Activated CD8-positive, alpha-beta memory T cell treated with anti-CD3 and anti-CD28 coated beads, Interleukin-2, amount 10 ng/mL, durations not matched to agents 7 days and 5 days (primary cell): ENCODE measurements at places on chromosomes 5 and 9. TPM values are rescaled to one million over a fixed set of nuclear protein-coding genes. Genes with fewer than 3 reads are reported as not detected.

- DNase-seq: no peak
These were observed 170.4 kb upstream of the FSTL4 start for GRCh38 chr5:133782736-133783135.

DNA sequence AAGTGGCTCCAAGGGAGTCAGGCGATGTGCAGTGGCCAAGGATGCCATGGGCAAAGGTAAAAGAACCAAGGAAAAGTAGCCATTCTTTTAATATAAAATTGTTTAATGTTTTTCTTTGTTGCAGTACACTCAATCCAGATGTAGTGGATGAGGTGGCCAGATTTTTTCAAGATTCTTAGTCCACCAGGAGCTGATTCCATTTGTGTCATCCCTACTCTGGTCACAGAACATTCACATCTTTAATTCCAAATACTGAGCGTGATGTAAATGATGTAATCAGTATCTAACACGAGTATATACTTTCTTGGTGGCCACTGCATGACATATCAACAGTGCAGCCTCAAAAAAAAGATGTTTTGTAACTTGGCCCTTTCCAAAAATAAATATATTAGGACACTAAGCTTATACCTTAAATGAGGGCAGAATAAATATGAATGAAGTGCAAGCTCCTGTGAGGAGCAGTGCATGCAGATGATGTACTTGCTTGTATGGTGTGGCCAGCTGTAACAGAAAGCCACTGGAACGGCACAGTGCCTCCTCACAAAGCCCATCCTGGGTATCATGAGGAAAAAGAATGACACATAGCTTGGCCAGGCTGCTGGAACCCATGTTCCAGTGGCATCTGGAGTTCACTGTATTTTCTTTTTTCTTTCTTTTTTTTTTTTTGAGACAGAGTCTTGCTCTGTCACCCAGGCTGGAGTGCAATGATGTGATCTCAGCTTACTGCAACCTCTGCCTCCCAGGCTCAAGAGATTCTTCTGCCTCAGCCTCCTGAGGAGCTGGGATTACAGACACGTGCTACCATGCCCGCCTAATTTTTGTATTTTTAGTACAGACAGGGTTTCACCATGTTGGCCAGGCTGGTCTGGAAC is 6.5 kb upstream of the SPATA24 start:
- DNase-seq: no peak

DNA sequence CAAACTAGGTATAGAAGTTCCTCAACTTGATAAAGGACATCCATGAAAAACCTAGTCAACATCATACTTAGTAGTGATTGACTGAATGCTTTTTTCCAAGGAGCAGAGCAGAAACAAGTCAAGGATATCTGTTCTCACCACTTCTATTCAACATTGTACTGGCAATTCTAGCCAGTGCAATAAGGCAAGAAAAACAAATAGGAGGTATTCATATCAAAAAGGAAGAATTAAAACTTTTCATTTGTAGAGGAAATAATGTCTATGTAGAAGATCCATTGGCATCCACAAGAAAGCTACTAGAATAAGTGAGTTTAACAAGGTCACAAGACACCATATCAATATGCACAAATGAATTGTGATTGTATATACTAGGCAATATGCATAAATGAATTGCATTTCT is 28.2 kb upstream of the ORM1 start:
- no peak for DNase-seq

The GKAP1 gene
- total RNA-seq: 4.5 TPM

The ZNF300 gene
- 0.44 TPM for total RNA-seq
